ENCODE measurements at places on chromosomes 4 and X. TPM values are rescaled to one million over a fixed set of nuclear protein-coding genes. Genes with fewer than 3 reads are reported as not detected.

PRDM8 gene
- total RNA-seq: 7.3 TPM

TMLHE gene
- 20.3 TPM for total RNA-seq

CXorf49 gene
- not detected for total RNA-seq

CCKAR gene
- 0.43 TPM for total RNA-seq

FAM9B gene
- not detected for total RNA-seq

SNX12 gene
- 61.5 TPM for total RNA-seq

BEND2 gene
- total RNA-seq: not detected

SH2D1A gene
- not detected for total RNA-seq

MAGEB6 gene
- total RNA-seq: not detected

RHOXF1 gene
- not detected for total RNA-seq

BDH2 gene
- 54.8 TPM for total RNA-seq

KLHL13 gene
- 0.97 TPM for total RNA-seq

ARR3 gene
- total RNA-seq: not detected

TCEAL2 gene
- total RNA-seq: not detected

AFM gene
- not detected for total RNA-seq

FAM241A gene
- total RNA-seq: 1.6 TPM

SETD7 gene
- total RNA-seq: 107 TPM

PRICKLE3 gene
- 5.2 TPM for total RNA-seq

EMCN gene
- not detected for total RNA-seq

COL25A1 gene
- 6.9 TPM for total RNA-seq

NIPAL1 gene
- total RNA-seq: 1.6 TPM

PDLIM3 gene
- 96.6 TPM for total RNA-seq

FAM184B gene
- not detected for total RNA-seq

GPR82 gene
- total RNA-seq: under 0.01 TPM

RBM47 gene
- 0.86 TPM for total RNA-seq

CT45A10 gene
- not detected for total RNA-seq
